Activated T-helper 17 cell treated with anti-CD3 and anti-CD28 coated beads, Interleukin-2, amount 50 U/mL, for 72 hours (primary cell): ENCODE measurements at places on chromosomes 7 and 10.

- no peak for ATAC-seq
Measured at GRCh38 chr7:46179061-46179610, 258.1 kb upstream of the IGFBP3 start.

- ATAC-seq: peak; percentile 62
Measured at GRCh38 chr7:101108330-101108857, 18.5 kb upstream of the SERPINE1 start.

- ATAC-seq: peak; percentile 85
Measured at GRCh38 chr7:55593515-55594318, 21.4 kb upstream of the VOPP1 start.

DNA sequence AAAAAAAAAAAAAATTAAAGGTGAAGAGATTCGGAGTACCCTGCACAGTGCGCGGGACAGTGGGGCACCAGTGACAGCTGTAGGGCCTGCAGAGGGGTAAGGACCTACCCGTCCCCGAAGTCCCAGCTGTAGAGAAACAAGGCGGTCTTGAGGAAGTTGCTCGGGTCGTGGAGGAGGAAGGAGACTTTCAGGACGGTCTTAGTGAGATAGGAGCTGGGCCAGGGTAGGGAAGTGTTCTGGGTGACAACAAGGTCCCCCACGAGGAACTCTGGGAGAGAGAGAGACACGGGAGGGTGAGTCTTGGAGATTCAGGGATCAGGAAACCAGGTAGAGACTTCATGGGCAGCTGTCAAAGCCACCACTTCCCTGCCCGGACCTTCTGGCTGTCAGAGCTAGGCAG lies 9.7 kb downstream of the TMEM130 start:
- ATAC-seq: no peak

GRCh38 chr7:80039251-80039884 lies 95.3 kb upstream of the GNAI1 start:
- ATAC-seq: no peak

- no peak for ATAC-seq
Measured at GRCh38 chr7:36606153-36606975, 117.9 kb downstream of the AOAH start.
